Astrocyte (in vitro differentiated cells and primary cell): ENCODE measurements at places on chromosomes 1 and 21. TPM values are rescaled to one million over a fixed set of nuclear protein-coding genes. Genes with fewer than 3 reads are reported as not detected.

TTC39A gene
- 0.67 and 1.4 TPM in 2 replicates for total RNA-seq

NOS1AP gene
- total RNA-seq: 0.94 and 1.2 TPM in 2 replicates

CD101 gene
- total RNA-seq: 1.6 and 2.6 TPM in 2 replicates

TAGLN2 gene
- 614 and 688 TPM in 2 replicates for total RNA-seq

ZMYM4 gene
- total RNA-seq: 57.6 and 65.5 TPM in 2 replicates

ORC1 gene
- total RNA-seq: 1.1 and 2.1 TPM in 2 replicates

ABCA4 gene
- 0.14 and 0.20 TPM in 2 replicates for total RNA-seq
